Stimulated activated CD4-positive, alpha-beta T cell treated with anti-CD3 and anti-CD28 coated beads, Interleukin-15, amount 100 ng/mL, for 1 hour (primary cell): ENCODE measurements at places on chromosomes 13 and 19.

- DNase-seq = no peak
Measured at GRCh38 chr13:61370520-61370919, 45.1 kb downstream of the PCDH20 start.

- DNase-seq = no peak
Measured at GRCh38 chr13:97122381-97122996, 99.6 kb upstream of the MBNL2 start.

DNA sequence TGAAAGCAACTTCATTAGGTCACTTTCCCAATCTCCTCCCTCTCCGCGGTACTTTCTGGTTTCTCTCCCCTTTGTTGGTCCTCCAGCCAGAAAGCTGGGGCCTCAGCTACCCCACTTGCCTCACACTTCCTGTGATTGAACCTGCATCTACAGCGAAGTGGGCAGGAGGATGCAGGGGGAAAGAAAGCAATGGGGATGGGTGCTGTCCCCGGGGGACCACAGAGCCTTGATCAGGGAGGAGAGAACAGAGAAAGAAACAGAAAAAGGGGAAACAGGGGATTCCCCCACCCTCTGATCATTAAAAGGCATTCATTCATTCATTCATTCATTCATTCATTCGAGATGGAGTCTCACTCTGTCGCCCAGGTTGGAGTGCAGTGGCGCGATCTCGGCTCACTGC is 74.2 kb downstream of the TRPM4 start:
- DNase-seq = no peak

DNA sequence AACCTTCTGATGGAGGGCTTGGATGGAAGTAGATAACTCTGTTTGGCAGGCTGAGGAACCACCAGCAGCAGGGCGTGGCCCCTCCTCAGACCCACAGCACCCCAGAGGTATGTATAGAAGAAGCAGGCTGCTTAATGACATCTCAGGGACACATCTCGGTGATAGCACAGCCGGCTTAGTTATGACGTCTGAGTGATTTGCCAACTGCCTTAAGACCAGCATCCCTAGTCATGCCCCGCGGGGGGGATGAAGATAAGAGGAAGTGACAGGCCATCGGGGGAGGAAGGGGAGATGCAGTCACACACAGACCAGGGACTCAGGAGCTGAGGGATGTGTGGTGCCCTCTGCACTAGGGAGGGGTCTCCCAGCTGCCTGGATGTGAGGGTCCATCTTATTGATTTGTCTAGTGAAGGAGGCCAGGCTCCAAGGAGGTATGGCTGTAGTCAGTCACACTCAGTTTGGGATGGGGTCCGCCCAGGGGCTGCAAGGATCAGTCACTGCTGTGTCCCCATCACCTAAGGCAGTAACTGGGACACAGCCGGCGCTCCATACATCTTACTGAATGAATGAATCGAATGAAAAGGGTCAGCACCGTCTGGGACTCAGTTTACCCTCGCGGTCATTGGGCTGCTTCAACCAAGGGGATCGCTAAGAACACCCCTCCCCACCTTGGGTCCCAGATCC is 19.2 kb upstream of the ERCC1 start:
- no peak for DNase-seq

DNA sequence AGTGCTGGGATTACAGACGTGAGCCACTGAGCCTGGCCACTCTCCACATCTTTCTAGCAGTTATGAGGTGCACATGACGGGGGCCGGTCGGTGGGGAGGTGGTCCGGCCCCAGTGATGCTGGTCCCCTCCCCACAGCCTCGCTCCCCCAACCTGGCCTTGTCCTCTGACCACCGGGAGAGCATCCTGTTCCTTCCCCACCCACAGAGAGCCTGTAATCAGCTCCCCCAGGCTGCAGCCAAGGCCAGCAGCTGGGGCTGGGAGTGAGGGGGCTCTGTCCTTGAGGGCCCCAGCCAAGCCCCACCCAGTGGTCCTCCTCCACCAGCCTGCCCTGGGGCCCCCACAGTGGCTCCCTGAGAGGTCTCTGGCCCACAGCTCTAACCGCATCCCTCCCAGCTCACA is 3.0 kb upstream of the INSL3 start:
- no peak for DNase-seq

DNA sequence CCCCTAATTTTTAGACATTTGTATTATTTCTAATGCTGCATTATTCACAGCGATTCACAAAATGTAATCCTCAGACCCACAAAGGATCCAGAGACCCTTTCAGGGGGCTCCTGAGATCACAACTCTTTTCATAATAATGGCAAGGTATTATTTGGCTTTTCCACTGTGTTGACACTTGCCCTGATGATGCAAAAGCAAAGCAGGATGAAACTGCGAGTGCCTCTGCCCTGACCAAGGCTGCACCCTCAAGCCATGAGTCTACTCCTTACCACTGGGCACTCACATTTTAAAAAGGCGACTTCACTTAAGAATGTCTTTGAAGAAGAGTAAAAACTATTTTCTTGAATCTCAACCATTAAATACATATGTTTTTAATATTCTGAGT is 11.4 kb downstream of the ELF1 start:
- DNase-seq = no peak

GRCh38 chr19:16369664-16370576 is 45.3 kb downstream of the KLF2 start:
- DNase-seq = peak; percentile 53

DNA sequence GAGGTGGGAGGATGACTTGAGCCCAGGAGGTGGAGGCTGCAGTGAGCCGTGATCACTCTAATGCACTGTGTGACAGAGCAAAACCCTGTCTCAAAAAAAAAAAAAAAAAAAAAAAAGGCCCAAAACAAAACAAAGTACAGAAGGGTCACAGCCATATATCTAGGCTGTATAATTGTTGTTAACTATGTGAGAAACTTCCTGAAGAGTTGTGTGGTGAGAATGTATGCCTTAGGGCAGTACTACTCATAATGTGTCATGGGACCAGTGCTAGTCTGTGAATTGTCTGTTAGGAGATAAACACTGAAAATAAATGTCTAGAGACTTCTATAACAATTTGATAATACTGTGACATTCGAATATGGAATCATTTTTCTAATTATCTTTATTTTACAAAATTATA is 43.1 kb downstream of the PAN3 start:
- no peak for DNase-seq

DNA sequence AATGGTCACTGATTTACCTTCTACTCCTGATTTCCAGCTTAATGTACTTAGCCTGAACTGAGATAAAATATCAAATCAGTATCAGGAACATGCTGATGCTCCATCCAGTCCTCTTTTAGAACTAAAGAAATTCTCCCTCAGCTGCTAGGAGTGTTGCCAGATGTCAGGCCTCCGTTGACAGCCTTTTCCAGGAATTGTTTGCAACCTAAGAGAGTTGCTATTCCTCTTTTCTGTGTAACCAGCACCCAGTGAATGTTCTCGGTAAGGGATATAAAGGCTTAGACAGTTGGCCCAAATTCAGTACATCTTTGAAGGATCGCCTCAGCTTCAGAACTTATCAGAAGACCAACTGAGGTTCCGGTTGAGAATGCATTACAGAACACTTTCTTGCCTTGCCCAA is 559.0 kb downstream of the PCDH17 start:
- DNase-seq = no peak

DNA sequence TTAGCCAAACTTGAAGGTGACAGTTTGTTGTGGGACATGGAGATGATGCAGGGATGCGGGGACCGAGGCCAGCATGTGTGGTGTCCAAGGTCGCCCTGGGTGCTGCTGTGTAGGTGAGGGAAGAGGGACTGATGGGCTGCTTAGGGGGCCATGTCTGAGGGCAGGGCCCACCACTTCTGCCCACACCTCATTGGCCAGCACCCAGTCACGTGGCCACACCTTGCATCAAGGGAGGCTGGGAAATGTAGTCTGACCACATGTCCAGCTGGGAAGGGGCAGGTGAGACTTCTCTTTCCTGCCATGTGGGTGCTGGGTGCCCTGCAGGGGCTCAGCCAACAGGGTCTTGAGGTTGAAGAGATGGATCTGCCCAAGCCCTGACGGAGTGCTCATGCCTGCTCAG is 88.9 kb downstream of the KDM4B start:
- no peak for DNase-seq

DNA sequence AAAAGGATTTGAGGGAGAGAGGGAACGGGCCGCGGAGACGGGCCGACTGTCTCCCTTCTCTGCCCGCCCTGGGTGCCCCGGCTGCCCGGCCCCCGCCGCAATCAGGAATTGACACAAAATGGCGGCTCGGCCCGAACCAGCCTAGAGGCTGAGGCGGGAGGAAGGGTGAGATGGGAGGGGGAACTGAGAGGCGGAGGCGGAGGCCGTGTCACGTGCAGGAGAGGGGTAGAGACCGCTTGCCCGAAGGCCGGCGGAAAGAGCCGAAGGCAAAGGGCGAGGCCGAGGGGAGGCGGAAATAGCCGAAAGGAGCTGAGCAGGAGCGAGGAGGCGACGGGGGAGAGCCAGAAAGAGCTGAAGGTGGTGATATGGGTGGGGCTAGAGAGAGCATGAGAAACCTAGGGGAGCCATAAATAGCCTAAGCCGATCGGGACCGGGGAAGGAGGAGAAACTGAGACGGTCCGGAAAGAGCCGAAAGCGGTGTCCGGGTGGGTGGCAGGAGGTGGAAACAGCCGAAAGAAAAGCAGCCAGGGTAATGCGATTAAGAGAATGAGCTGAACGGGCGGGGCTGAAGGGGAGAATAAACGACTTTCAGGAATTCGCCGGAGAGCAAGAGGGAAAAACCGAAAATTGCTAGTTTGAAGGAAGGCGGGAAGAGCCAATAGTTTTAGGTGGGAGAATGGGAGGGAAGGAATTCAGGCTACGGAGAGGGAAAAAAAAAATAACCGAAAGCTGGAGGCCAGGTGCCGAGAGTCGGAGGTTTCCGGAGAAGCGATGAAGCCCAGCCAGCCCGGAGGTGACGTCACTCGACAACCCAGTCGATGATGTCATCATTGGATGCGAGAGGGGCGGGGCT is at the start of gene ZC3H4:
ZC3H4 (minus strand) TSS at position 780 of the 853 bp plus-strand sequence. CDS start 1,192 bp downstream, outside the sequence.
- DNase-seq = peak; percentile 98

DNA sequence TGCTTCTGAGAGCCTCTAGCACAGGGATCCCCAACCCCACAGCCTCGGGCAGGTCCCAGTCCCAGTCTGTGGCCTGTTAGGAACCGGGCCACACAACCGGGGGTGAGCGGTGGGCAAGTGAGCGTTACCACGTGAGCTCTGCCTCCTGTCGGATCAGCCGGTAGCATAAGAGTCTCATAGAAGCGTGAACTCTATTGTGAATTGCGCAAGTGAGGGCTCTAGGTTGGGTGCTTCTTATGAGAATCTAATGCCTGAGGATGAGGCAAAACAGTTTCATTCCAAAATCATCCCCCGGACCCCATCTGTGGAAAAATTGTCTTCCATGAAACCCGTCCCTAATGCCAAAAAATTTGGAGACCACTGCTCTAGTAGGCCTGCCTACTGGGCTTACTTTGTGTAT is 87.0 kb upstream of the UBL3 start:
- DNase-seq = no peak

GRCh38 chr19:48249502-48250014 is 6.2 kb downstream of the CARD8 start:
- DNase-seq = peak; percentile 58

DNA sequence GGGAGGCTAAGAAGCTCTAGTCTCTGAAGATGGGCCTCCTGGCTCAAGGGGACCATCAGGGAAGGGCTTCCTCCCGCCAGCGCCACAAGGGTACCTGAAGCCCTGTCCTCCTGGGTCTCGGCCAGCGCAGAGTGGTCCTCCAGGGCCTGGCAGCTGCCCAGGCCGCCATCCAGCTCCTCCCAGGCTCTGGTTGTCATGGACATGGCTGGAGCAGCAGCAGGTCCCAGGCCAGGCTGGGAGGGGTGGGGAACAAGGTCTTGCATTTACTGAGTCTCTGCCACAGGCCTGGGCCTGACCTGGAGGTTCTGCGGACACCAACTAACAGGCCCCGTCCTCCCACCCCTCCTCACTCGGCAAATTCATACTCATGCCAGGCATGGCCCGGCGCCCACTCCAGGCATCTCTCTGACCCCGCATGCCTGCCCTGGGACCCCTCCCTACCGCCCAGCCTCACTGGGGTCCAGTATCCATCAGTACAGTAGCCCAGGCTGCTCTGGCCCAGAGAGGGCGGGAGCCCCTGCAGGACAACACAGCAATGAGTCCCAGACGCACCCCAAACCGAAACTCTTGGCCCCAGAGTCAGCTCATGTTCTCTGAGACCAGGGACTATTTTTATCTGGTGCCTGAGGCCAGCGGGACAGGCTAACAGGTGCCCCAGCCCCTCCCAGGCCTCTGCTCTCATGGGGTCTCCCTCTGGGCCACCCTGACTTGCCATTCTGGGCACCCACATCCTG is 938 bp downstream of the JSRP1 start:
- no peak for DNase-seq

DNA sequence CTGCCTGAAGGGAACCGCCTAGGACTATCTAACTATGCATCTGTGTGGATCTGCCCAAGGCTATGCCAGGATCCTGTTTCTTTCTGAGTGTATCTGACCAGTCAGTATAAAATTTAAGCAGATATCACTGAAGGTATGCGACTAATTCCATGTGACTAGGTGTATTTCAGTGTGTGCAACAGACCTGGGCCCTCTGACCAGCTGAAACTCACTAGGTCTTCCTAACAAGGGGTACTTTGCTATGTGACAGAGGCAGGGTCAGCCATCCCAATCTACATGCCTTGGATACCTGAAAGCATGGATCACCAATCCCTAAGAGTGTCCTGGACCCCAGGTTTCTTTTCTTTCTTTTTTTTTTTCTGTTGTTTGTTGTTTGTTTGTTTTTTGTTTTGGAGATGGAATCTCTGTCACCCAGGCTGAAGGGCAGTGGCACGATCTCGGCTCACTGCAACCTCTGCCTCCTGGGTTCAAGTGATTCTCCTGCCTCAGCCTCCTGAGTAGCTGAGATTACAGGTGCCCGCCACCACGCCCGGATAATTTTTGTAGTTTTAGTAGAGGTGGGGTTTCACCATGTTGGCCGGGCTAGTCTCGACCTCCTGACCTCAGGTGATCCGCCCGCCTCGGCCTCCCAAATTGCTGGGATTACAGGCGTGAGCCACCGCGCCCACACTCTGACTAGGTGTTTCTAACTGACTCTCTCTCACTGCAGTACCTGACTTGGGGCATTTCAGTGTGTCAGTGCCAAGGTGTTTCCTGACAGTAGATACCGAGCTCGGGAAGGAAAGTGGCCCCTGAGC is 43.5 kb downstream of the FCGBP start:
- DNase-seq = no peak

GRCh38 chr13:102817907-102818306 is 19.0 kb downstream of the BIVM start:
- no peak for DNase-seq

DNA sequence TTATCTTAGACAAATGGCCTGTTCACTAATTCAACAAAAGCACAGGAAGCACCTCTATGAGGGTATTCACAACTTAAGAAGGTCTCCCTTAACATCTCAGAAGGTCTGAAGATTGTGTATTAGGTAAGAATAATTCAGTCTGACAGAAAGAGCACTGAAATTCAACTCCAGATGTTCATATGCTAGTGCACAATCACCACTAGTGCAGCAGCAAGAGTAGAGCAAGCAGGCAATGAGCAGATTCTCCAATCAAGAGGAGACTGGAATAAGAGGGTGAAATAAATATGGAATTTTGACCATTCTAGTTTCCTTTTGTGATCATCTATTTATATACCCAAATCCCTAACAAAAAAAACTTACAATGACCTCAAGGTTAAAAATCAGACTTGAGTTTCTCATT is 52.0 kb downstream of the MPHOSPH8 start:
- no peak for DNase-seq
